NCI-H1694 (cell line): ENCODE measurements at places on chromosomes 16 and 17.

DNA sequence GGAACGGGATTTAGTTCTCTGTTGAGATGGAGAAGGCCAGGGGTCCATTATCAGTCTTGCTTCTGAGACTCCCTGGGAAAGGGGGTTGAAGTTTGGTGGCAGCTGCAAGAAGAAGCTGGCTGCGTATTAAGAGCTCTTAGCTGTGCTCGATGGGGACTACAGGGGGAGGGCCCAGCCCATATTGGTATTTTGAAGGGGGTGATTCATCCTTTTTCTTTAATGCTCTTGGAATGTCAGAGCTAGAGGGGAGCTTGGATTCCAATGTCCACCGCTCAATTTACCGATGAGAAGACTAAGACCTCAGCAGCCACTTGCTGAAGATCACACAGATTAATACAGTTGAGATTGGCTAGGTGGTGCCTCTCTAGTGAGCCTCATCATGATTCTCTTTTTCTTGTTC, 5.0 kb downstream of the NOG start:
- DNase-seq: no peak

GRCh38 chr16:19913340-19913645, 28.6 kb upstream of the GPRC5B start:
- DNase-seq: no peak

DNA sequence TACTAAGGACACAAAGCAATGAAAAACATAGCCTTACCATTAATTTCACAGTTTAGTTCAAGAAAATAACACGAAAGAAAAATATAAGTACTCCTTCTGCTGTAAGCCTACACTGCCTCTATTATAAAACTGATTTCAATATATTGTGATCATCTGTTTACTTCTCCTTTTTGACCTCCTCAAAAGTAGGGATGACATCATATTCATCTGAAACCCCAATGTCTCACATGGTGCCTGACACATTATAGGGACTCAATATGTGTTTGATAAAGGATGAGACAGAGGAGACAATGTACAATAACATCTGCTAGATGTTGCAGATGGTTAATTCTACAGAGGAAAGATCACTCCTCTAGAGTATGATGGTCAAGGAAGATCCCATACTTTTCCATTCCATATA, 118.4 kb upstream of the NOG start:
- DNase-seq: no peak

GRCh38 chr16:2820836-2821486, 3.9 kb downstream of the PRSS21 start:
- DNase-seq: no peak

GRCh38 chr17:21105064-21105894, 21.5 kb upstream of the DHRS7B start:
- DNase-seq: no peak

- no peak for DNase-seq
Observed at GRCh38 chr17:83078378-83079351, 744 bp upstream of the METRNL start.

DNA sequence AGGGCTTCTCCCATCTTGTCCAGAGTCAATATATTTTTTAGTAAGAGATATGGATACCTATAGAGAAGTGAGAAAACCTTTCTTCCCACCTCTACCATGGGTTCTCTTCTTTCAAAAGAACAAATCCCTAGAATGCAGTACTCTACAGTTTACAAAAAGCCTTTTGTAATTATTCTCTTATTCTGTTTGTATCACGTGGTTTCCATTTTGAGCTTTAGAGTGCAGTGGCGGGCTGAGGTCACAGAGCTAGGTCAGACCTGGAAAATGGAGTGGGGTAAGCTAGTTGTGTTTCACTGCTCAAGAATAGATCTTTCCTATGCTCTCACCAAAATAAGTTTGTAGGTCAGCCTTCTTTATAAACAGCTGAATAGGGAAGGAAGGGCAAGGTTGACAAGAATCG, 85.3 kb upstream of the MAF start:
- no peak for DNase-seq

- DNase-seq: no peak
Observed at GRCh38 chr17:59470624-59471297, 94.6 kb upstream of the DHX40 start.

GRCh38 chr17:4554441-4554996, 665 bp downstream of the MYBBP1A start:
- DNase-seq: no peak

- no peak for DNase-seq
Observed at GRCh38 chr17:40457369-40457768, 14.1 kb downstream of the IGFBP4 start.

DNA sequence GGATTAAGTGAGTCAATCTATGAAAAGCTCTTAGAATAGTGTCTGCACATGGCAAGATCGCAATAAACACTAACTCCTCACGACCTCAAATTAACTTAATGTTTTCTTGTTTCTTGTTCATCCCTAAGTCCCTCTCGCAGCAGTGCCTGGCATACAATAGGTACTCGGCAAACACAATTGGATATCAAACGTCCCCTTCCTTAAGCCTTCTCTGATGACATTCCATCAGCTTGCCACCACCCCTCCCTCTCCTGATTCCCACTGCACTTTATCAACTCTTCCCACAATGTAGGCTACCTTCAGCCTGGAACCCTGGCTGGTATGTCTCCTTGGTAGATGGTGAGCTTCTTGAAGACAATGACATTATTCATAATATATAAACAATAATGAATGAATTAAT, 33.3 kb downstream of the CCDC42 start:
- no peak for DNase-seq

DNA sequence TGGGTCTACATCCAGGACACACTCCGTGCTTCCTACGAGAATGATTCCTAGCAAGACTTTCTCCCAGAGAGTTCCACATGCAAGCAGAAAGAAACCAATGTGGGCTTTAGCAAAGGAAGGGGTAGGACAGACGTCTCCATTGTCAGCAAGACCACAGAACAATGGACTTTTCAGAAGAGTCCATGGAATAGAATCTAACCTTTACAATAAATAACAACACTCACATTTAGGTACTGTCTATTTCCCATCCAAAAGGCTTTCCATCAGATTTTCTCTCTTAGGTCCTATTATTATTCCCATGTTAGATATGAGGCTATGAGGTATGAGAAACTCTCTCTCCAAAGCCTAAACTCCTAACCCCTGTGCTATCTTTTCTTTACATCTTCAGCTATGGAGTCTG, 360.9 kb downstream of the GRIN2A start:
- no peak for DNase-seq

DNA sequence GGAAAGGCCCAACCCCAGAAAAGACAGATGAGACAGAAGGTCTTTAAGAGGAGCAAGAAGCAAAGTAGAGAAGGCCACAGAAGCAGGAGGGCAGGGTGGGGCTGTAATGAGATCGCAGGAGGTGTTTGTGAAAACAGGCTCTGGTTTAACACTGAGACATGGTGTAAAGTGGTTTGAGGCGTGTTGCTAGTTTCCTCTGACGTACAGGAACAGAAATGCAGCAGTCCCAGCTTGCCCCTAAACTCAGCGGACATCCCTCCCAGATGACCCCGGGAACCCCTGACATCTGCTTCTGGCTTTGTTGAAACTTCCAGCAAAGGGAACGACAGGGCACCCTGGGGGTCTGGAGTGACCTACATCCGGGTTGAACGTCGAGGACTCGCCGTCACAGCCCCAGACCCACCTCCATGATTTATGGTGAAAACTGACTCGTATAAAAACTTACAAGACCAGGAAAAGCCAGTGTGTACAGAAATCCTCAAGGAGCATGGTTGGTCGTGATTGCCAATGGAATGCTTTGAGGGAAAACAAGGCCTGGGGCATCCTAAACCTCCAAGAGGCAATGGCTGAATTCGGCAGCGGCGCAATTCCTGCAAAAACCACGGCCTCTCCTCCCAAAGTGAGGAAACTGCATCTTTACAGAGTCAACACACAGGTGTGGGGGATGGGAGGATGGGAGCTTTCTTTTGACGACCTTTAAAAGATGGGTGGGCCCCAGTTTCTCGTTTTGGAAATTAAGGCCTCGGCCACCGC, 25.8 kb downstream of the LITAF start:
- DNase-seq: no peak

- no peak for DNase-seq
Observed at GRCh38 chr16:12763517-12763916, 40.2 kb downstream of the CPPED1 start.

DNA sequence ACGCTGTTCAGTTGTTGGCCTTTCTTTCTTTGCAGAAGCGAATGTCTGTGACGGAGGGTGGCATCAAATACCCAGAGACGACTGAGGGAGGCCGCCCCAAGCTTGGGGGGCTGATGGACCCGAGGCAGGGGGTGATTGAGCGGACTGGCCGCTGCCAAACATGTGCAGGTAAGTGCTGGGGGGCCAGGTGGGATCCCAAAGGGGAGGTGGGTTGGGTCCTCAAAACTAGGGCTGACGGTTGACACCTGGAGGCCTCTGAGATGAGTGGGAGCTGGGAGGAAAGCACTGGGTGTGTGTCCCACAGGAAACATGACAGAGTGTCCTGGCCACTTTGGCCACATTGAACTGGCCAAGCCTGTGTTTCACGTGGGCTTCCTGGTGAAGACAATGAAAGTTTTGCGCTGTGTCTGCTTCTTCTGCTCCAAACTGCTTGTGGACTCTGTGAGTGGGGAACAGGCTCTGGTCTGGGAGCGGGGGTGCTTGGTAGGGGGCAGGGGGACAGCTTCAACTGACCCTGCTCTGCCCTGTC, 11.8 kb downstream of the POLR2A start:
- DNase-seq: no peak

DNA sequence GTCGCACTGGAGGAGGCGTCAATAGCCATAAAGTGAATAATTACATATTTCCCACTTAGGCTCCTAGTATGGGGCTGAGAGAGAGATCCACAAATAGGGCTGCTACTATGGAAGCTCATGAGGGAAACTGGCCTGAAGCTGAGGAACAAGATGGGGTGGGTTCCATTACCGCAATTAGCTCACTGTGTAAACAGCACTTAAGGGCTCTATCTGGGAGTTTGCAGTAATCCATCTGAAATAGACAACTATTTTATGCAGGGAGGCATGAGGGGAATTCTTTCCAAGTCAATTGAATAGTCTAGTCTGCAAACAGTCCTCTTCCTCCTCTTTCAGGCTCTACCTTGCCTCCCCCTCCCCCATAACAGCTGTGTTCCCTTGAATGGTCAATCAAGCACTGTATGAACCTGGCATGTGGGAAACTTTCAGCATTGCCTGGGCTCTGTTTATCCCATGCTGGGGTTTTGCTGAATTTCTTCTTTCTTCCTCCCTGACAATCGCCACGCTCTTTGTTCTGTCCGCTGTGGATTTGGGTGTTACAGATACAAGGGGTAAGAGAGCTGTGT, 56.1 kb upstream of the MAF start:
- DNase-seq: no peak

DNA sequence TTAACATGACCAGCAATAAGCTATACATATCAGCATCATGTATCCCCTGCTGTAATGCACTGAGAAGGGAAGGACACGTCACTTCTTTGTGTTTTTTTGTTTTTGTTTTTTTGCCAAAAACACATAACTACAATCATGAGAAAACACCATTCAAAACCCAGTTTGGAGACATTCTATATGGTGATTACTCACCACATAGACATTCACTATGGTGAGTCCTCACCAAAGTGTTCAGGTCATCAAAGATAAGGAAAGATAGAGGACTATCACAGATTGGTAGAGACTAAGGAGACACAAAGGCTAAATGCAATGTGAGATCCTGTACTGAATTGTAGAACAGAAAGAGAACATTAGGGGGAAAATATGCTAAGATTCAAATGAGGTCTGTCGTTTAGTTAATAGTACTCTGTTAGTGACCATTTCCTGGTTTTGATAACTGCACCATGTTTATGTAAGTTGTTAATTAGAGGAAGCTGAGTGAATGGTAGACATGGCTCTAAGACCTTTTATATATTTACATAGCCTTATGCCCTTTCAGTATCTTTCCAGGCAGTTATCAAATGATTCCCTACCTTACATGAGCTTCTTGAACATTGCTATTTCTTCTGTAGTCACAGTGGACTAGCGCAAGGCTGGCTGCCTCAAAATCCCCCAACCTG, 46.6 kb downstream of the PIK3R5 start:
- DNase-seq: no peak

DNA sequence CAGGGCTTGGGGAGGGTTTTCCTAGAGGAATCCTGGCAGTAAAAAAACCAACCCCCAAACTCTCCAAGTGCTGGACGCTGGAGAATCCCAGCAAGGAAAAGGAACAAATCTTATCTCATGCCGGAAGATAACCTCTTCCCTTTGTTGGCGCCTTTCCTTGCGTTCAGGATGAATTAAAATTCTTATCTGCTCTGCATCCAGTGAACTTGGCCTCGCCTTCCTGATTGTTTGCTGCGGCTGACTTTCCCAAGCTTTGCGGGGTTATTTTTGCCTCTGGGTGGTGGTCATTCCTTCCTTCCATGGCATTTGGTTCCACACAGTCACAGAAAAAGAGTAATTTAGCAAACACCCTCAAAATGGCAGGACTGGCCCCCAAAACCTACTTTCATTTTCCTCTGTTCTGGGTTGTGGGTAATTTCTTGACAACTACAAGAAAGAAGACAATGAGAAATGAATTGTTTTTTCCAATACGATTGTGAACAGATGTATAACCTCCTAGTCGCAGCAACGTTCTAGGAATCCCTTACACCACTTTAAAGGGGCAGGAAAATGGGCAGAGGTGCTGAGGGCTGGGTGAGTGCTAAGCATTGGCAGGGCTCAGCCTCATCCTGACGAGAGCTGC, 77.8 kb downstream of the MRC2 start:
- no peak for DNase-seq

DNA sequence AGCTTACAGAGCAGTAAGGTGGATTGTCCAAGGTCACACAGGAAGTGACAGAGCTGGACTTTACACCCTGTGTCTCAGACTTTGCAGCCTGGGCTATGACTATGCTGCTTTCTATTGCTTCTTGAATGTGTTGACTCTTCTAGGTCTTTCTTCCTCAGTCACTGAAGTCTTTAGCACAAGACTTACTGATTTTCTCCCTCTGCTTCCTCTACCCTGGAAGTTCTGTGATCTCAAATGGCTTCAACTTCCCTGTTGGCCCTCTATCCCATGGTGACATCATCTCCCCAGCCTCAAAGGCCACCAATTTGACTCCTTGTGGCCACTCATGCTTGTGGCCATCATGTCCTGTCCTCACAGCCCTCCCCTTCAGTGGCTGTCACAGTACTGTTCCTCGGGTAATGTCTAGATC, 181.3 kb downstream of the HS3ST3A1 start:
- DNase-seq: no peak
